ENCODE measurements at places on chromosomes 1 and 21.

GRCh38 chr1:245095903-245096302 lies 58.9 kb upstream of the KIF26B start:
- no peak for DNase-seq

GRCh38 chr1:226697929-226698544 lies 41.0 kb downstream of the ITPKB start:
- no peak for DNase-seq

DNA sequence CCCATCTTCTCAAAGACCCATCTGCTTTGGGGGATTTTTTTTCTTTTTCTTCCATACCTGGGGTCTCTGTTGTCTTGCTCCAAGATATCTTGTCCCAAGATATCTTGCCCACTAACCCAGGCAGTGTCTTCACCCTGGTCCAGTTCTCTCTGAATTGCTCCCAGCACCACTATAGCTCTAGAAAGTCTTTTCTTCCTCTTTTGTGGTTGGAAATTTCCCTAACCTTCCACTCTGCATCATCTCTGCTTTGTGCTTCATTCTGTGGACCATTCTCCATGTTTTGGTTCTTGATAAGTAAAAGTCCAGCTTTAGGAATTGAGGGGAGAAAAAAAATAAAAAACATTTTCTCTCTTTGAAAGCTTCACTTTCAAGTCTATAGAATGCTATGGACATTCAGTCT lies 20.9 kb downstream of the STYXL2 start:
- no peak for DNase-seq

DNA sequence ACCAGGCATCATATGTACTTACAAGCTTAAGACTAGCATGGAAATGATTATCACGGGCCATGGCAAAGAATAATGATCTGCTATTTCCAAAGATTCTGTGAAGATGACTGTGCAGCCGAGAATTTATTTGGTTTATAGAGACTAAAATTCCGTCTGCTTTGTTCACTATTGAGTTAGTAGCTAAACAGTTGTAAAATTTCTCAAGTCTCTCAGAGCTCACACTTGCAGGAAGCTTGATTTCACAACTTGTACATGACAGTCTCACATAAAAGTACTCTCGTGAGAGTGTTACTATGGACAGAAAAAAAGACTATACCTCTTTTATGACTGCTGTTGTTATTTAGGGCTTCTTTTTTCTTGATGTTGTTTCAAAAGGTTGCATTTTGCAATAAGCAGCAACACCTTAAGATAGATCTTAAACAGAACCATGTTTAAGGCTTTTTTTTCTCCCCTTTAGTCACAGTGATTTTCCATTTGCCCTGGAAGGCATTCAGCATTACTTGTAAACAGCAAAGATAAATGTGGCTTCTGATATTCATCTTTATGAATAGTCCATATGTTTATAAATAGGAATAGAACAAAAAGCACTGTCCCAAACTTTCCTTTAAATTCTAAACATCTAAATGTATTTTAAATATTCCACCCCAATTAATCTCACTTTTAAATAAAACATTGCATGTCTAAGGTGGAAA lies 24.8 kb downstream of the ST6GALNAC5 start:
- DNase-seq, result no peak

GRCh38 chr1:214264976-214265375 lies 16.0 kb upstream of the SMYD2 start:
- DNase-seq, result no peak

- DNase-seq, result no peak
These were observed 226.2 kb downstream of the ZNF326 start for GRCh38 chr1:90220941-90221693.

DNA sequence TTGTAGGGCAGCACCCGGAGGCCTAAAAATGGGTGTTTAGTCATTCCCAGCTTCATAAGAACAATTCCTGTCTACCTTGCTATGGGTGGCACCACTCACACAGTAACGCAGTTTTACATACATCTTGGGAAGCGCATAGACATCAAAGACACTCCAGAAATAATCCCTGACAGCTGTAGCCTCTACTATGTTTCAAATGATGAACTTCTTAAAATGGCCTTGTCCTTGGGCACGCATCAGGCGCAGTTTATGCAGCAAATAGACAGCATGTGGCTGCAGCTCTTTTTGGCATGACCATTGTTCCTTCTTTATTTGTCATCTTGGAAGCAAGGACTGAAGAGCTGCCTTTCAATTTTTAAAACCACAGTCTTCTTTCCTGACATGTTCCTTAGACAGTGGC lies 77.6 kb upstream of the CACYBP start:
- DNase-seq, result no peak

DNA sequence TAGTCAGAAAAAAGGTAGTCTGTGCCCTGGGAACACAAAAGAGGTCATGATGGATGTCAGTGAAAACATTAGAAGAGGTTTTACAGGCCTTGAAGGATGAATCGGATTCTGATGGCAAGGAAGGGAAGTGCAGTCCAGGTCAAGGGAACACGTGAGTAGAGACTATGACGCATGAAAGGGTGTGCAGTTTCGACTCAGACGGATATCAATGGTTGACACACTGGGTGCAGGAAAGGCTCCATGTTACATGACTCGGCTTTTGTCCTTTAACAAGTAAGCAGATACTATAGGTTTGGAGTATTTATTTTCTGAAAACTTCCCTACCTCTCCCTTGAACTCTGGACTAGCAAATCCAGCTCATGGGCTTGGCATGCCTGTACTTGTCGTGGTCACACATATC lies 55.3 kb downstream of the SEC16B start:
- no peak for DNase-seq

- no peak for DNase-seq
These were observed 44.9 kb downstream of the SEC16B start for GRCh38 chr1:177925006-177925405.

- no peak for DNase-seq
These were observed 22.4 kb downstream of the TRPM2 start for GRCh38 chr21:44375761-44376241.

DNA sequence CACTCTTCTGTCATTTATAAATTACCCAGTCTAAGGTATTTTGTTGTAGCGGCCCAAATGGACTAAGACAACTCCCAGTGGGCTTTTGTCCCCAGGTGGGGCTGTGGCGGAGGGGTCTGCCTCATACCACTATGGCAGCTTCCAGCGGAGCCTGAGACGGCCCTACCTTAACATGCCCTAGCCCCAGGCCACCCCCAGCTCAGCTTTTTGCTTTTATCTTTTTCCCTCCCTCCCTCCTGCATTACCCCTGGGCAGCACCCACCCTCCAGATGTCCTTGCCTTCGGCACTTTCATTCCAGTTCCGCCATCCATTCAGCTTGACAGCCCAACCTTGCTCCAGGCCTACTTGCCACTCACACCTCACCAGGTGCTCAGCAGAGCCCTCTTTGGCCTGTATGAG lies 307.3 kb downstream of the PTPRU start:
- DNase-seq, result no peak

DNA sequence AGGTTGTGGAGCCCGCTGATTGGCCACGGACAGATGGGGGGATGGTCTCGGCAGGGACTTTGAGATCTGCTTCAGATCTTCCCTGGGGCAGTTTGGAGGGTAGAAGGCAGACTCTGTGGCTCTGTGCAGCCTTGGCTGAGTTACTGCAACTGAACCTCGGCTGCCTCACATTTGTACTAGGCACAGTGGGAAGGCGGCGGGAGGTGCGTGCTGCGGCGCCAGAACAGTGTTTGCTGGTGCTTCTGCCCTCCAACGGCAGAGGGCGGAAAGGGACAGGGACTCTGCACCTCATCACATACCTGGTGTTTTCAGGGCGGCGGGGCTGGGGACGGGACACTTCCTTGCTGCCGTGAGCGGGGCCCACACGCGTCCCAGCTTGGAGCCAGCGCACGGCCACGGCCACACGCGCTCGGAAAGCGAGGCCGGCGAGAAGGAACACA lies 26.2 kb downstream of the SLC66A1 start:
- DNase-seq, result no peak

GRCh38 chr1:86502721-86503405 lies 34.1 kb downstream of the CLCA1 start:
- DNase-seq, result no peak

GRCh38 chr1:248807067-248807737 lies 18.5 kb downstream of the SH3BP5L start:
- DNase-seq, result no peak

GRCh38 chr1:206456577-206457370 lies 13.5 kb upstream of the IKBKE start:
- DNase-seq, result no peak

GRCh38 chr1:41478118-41478748 lies 6.2 kb downstream of the EDN2 start:
- DNase-seq, result no peak

DNA sequence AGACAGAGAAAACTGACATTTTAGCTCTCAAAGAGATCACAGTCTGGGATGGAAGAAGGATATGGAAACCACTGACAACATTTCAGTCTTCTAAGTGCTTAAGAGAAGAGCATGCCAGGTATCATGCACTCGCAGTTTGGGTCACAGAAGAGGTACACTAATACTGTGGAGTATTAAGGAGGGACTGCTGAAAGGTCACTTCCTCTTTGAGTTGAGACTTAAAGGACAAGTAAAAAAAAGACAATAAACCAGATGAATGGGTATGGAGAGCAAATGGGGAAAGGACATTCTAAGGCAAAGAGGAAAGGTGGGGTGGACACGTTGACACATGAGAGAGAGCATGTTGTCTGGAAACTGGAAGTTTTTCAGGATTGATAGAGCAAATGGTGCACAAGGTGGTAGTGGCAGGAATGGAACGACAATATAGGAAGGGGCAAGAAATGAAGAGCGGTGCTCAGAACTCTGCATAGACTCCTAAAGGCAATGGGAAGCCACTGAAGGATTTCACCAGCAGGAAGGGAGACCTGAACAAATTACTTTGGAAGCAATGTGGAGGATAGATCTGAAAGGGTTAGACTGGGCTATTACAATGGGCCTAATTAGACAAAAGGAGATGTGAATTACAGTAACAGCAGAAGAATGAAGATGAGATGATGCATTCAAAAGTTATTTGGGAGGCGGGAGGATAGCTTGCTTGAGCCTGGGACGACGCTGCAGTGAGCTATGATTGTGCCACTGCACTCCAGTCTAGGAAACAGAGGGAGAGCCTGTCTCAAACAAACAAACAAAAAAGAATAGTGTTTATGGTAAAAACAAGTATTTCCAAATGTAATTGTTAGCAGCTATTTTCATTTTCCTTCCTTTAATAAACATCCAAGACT lies 11.1 kb downstream of the DIPK1A start:
- DNase-seq, result peak; percentile 51

GRCh38 chr1:84869720-84870119 lies 23.3 kb downstream of the LPAR3 start:
- DNase-seq, result no peak

DNA sequence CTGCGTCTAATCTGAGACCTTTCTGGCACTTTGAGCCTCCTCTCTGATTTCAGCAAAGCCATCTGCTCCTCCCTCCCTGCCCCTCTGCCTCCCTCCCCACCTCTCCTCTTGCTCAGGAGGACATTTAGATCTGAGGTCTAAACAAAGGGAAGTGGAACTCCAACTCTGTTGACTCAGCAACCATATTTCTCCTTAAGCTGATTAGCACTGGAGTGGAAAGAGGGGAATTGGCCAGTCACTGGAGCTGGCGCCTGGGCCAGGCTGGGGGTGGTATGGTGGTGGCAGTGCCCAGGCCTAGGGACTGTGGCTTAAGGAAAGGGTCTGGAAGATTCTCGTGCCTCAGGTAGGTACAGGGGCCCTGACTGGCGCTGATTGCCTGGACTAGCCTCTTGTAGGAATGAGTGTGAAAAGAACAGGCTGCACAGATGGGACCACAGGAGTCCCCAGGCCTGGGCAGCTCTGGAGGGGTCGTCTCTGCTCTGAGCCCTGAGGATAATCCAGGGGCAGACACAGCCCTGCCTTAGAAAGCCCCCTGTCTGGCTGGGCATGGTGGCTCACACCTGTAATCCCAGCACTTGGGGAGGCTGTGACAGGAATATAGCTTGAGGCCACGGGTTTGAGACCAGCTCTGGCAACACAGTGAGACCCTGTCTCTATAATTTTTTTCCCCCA lies 11.9 kb downstream of the SH2D2A start:
- DNase-seq, result no peak

DNA sequence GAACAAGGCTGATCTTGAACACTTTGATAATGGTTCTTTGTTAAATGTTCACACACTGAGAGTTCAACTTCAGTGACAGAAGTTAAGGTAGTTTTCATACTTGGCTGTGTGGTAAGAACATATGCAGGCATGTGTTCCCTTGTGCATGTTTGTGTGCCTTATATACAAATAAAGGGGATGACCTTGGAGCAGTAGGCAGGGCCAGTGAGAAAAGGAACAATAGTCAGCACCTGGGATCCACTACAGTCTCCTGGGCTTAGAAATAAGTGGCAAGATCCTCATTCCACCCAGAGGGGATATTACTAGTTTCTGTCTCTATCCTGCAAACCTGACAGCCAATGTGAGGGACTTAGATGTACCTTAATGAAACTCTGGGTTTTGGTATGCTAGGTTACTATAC lies 50.3 kb upstream of the DMRTA2 start:
- DNase-seq, result no peak

DNA sequence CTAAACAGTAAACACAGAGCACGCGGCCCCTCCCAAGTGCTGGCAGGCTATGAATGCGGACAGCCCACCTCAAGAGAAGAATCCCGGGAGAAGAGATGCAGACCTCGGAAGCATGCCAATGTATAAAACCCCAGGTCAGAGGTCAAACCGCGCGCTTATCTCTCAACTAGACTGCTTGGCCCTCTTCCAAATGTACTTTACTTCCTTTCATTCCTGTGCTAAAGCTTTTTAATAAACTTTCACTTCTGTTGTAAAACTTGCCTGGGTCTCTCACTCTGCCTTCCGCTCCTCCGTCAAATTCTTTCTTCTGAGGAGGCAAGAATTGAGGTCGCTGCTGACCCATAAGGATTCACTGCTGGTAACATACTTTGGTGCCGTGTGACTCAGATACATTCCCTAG lies 216.0 kb downstream of the S1PR1 start:
- no peak for DNase-seq

- no peak for DNase-seq
These were observed 660.6 kb downstream of the LRRIQ3 start for GRCh38 chr1:73537400-73537799.

DNA sequence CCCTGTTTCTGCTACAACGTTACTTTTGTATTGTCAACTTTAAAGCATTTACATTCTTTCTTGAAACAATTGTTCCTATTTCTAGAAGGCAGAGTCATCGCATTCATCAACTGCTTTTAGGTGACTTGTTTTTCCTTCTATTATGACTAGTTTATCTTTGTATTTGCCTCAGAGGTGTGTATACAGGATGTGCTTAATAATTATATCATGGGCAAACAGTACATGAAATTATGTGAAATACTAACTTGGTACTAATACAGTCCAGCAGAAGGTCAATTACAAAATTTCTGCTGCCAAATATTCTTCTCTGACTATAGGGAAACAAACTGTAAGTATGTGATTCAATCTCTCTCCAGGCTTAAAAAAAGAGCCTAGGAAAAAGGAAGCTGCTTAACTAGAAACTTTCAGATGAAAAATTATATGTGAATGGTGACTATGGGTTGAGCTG lies 101.6 kb downstream of the C4BPA start:
- DNase-seq, result no peak

DNA sequence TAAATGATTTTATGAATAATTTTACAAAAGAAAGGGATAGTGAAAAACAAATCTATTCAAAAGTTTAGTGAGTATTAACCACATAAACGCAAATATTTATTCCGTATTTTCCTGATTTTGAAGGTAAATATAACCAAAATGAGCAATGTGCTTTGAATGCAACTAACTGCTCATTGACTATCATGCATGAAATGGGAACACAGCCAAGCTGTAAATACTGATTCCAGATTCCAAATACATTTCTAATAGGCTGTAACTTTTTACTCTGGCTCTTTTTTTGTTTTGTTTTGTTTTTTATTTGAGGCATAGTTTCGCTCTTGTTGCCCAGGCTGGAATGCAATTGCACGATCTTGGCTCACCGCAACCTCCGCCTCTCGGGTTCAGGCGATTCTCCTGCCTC lies 41.8 kb downstream of the SELENOF start:
- no peak for DNase-seq

- no peak for DNase-seq
These were observed 49.8 kb downstream of the SLC16A1 start for GRCh38 chr1:112906150-112906698.

Data from GM12864 (cell line).